ENCODE measurements at places on chromosomes 4 and X.

DNA sequence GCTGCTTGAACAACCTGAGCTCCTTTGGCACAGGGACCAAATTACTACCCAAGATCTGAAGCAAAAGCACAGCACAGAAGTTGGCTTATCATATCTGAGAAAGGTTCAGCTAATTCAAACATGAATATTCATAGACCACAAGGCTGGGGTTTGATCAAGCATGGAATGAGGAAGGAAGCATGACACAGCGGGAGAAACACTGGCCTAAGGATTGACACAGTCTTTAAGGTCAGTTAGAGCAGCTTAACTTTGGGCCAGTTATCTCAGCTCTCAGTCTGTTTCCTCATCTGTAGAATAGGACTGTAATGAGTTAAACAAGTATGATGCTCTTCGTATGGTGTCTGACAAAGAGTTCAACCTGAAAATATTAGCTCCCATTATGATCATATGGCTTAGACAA lies 88.5 kb upstream of the CBR4 start:
- DNase-seq: no peak

DNA sequence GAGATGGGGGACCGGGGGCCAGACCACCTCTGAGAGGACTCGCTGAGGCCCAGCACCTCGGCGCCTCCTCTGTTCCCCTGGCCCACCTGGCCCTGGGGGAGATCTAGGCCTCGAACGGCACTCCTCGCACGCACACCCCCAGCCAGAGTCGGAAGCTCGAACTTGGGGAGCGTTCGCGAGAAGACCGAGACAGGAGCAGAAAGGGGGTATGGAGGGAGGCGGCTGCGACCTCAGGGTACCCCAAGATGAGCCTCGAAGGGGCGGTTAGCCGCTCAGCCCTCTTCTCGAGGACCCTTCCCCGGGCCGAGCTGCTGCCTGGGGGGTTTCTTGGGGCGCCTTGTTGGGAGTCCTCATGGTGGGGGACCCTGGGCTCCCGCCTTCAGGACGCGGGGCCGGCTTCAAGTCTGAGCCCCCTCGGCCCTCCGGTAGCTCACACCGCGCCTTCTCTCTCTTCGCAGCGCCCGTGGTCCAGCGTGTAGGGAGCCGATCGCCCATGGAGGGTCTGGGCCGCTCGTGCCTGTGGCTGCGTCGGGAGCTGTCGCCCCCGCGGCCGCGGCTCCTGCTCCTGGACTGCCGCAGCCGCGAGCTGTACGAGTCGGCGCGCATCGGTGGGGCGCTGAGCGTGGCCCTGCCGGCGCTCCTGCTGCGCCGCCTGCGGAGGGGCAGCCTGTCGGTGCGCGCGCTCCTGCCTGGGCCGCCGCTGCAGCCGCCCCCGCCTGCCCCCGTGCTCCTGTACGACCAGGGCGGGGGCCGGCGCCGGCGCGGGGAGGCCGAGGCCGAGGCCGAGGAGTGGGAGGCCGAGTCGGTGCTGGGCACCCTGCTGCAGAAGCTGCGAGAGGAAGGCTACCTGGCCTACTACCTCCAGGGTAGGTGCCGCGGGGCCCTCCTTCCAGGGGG lies 706 bp downstream of the DUSP9 start:
- DNase-seq: no peak

- no peak for DNase-seq
These were observed 111.6 kb upstream of the NWD2 start for GRCh38 chr4:37132975-37133360.

GRCh38 chr4:41133454-41134018 lies 80.8 kb downstream of the APBB2 start:
- no peak for DNase-seq

GRCh38 chr4:850323-850945 lies 24.5 kb upstream of the CPLX1 start:
- DNase-seq: no peak

DNA sequence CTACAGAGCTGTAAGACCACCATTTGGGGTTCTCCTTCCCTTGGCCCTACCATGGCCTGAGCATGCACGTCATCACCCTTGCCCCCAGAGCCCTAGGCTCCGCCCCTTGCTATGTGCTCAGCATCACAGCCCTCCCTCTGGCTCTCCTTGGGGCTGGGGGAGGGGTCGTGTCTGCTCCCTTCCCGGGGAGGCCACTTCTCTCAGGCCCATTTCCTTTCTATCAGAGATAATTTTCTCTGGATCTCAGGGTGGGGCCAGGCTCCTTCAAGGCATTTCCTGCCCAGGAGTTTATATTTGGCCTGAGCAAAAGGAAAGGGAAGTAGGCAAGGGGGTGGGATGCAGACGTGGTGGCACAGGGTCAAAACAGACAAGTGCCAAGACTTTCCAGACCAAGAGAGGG lies 55.9 kb downstream of the STARD8 start:
- DNase-seq: no peak

Measured in activated CD4-positive, alpha-beta T cell treated with anti-CD3 and anti-CD28 coated beads, Interleukin-2, amount 50 U/mL, for 48 hours (primary cell).